ENCODE measurements at places on chromosomes 11 and 22. TPM values are rescaled to one million over a fixed set of nuclear protein-coding genes. Genes with fewer than 3 reads are reported as not detected.

- DNase-seq: no peak
These were observed 30.6 kb downstream of the MCHR1 start for GRCh38 chr22:40709752-40710413.

DNA sequence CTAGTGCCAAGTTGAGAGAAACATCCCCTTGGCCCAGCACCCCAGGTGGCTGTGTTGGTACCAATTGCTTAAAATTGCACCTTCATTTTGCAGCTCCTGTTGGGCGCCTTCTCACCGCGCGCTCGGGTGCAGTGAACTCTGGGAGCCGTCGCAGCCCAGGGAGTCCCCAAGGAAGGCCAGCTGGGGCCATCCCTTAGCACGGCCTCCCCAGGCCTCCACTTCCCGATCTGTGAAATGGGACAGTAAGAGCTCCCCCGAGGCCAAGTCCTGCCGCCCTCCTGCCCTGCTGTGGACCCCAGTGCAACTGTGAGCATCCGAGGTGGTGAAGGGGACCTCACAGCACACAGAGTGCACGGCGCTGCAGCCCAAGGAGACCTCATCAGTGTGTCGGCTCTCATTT is 1234.1 kb downstream of the BRD1 start:
- no peak for DNase-seq

GRCh38 chr11:504053-504993 is 2.7 kb downstream of the RNH1 start:
- no peak for DNase-seq

DNA sequence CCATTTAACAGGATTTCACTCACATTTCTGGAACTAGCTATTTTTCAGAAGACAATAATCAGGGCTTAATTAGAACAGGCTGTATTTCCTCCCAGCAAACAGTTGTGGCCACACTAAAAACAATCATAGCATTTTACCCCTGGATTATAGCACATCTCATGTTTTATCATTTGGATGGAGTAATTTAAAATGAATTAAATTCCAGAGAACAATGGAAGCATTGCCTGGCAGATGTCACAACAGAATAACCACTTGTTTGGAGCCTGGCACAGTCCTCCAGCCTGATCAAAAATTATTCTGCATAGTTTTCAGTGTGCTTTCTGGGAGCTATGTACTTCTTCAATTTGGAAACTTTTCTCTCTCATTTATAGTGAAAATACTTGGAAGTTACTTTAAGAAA is 9.2 kb downstream of the PRSS23 start:
- no peak for DNase-seq

- DNase-seq: no peak
These were observed 7.3 kb downstream of the STARD10 start for GRCh38 chr11:72786305-72787215.

DNA sequence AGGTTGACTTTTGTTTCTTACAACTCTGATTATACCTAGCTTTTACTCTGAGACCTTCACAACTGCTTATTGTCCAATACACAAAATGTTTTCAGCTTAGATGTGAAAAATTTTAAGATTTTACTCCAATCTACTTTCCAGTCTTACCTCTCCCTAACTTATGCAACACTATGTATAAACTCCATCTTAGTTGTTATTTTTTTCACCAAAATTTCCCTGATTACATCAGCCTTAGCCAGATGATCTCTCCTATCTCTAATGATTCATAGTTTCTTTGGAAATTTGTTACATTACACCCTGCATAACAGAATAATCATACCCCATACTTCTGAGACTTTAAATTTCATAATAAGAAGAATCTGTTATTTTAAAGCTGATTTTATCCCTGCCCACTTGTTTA is 621.0 kb upstream of the ANO3 start:
- DNase-seq: no peak

- peak; percentile 64 for DNase-seq
These were observed 1.5 kb downstream of the TCIRG1 start for GRCh38 chr11:68040101-68040956.

DNA sequence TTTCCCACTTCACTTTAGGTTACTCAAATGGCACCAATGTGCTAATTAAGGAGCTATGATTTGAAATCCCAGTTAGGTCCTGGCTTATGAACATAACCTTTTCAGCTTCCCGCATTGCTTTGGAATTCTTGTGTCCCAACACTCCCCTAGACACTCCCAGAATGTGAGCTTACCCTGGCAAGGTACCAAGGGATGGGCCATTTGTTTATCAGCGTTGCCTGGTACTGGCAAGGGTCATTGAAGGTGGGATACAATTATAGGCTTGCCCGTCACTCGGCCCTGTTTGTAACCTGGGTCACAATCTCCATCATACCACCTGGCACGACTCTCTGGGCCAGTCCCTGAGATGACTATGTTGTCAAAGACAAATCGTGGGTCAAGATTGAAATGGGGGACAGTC is 5.4 kb downstream of the CSRP3 start:
- no peak for DNase-seq

GRCh38 chr22:47390026-47390970 is 627.8 kb downstream of the TBC1D22A start:
- DNase-seq: no peak

- DNase-seq: peak; percentile 82
These were observed 4.3 kb upstream of the RRM1 start for GRCh38 chr11:4090258-4090657.

- DNase-seq: no peak
These were observed 72.0 kb upstream of the USP47 start for GRCh38 chr11:11769782-11770181.

- DNase-seq: no peak
These were observed 21.6 kb upstream of the FXYD6 start for GRCh38 chr11:117898059-117898458.

GRCh38 chr11:94794287-94795168 is 26.4 kb downstream of the AMOTL1 start:
- DNase-seq: no peak

DNA sequence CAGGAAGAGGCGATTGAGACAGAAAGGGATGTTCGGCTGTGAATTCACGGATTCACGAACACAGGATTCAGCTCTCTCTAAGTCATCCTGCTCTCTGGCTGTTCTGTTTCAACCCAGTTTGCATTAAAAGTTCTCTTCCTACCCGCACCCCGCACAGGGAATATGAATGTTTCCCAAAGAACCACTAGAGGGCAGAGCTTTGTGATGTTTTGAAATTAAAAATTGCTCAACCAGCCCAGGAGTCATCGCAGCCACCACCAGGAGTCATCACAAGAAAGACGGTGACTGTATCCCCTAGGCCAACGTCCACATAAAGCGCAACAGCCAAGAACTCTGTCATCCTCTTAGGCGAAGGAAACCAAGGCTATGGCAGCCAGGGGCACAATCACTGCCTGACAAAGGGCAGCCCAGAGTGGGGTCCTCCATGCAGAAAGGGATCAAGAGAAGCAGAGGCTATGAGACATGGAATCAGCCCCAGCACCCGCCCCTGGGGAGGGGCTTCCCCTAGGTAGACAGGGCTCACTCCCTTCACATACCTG is 122.4 kb downstream of the WT1 start:
- no peak for DNase-seq

- no peak for DNase-seq
These were observed 121.1 kb downstream of the PHF21B start for GRCh38 chr22:44888491-44889254.

DNA sequence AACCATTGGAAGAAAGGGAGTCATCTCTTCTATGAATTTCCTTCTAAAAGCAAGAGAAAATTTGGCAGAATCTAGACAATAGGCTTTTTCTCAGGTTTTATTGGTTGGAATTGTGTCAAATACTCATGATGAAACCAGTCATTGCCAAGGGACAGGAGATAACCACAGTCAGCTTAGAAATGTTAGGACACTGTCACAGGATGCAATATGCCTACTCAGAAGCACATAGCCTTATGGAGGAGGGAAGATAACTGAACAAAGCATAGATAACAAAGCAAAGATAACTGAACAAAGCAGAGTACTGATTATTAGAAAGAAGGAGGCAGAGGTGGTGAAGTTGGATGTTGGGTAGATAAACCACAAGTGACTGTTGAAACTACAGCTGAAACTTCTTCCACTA is 303.5 kb upstream of the PDGFD start:
- no peak for DNase-seq

DNA sequence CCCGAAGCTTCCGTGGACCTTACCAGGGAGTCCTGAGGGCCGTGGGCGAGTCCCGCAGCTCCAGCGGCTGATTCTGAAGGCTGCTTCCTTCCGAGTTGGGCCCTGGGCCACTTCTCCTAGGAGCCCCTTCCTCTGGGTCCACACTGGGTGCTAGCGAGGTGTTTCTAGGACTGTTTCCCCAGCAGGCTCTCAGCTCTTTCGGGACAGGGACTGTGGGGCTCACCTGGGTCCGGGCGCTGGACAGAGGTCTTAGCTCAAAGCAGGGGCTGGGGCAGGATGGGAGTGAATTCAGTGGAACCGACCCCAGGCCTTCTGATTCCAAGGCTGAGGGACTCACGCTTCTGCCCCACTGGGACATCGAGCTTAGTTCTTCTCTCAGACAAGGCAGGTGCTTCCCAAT is 29.3 kb upstream of the CSNK1E start:
- DNase-seq: no peak

GRCh38 chr11:58573451-58574104 is 2.1 kb downstream of the LPXN start:
- DNase-seq: peak; percentile 52

GRCh38 chr22:36730176-36730858 is 26.8 kb upstream of the CACNG2 start:
- DNase-seq: no peak

DNA sequence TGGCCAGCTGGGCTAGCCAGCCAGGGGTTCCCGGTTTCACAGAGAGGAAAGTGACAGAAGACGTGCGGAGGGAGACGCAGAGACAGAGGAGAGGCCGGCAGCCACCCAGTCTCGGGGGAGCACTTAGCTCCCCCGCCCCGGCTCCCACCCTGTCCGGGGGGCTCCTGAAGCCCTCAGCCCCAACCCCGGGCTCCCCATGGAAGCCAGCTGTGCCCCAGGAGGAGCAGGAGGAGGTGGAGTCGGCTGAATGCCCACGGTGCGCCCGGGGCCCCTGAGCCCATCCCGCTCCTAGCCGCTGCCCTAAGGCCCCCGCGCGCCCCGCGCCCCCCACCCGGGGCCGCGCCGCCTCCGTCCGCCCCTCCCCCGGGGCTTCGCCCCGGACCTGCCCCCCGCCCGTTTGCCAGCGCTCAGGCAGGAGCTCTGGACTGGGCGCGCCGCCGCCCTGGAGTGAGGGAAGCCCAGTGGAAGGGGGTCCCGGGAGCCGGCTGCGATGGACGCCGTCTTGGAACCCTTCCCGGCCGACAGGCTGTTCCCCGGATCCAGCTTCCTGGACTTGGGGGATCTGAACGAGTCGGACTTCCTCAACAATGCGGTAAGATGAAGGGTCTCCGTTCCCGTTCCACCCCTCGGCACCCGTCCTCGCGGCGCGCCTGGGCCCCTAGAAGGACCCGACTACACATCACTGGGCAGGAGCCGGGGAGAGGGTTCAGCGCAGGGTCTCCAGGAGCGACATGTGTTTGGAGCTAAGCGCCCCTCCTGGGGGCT is at the start of gene CREB3L1:
Gene CREB3L1, plus strand, starts transcription at position 41 of the 765 bp plus-strand sequence. Its CDS starts 450 bp downstream, at position 491.
- DNase-seq: no peak

DNA sequence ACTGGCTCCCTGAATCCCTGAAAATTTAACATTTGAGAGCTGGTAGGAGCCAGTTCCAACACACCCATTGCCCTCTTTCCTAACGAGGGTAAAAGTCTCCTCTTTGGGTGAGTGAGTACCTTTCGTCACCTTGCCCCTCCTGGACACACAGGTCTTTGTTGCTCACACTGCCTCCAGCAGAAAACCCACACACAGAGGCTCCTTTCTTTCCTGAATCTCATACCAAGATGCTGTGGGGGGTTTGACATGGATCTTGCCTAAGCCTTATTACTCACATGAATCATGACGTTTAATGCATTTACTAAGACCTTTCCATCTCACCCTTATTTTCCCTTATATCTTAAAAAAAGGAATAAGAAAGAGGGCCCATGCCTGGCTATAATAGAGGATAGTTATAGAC is 53.0 kb downstream of the PARVA start:
- no peak for DNase-seq

DNA sequence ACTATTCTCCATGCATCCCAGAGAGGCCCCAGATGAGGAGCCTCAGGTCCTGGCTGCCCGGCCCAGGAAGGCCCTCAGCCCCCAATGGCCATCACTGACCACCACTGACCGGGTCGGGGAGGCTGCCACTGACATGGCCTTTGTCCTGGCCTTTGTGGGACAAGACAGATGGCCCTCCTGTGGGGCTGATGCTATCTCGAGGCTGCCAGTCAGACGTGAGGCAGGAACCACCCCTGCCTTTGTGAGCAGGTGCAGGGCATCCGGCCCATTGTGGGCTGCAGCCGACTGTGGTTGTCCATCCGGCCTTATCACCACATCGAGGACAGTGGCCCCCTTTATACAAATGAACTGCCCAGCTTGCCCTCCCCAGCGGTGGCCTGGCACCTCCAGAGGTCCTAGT is 5.5 kb downstream of the GP1BB start:
- DNase-seq: no peak

GRCh38 chr22:24189249-24190158 is 8.2 kb downstream of the SUSD2 start:
- no peak for DNase-seq

NRXN2 gene
- total RNA-seq: 0.30 TPM

OR8B3 gene
- total RNA-seq: not detected

OR4D5 gene
- total RNA-seq: not detected
